ENCODE measurements at places on chromosomes 16 and 17. TPM values are rescaled to one million over a fixed set of nuclear protein-coding genes. Genes with fewer than 3 reads are reported as not detected.

Gene LRRC75A
- total RNA-seq = 0.23 TPM

Gene NAGPA
- 15.8 TPM for total RNA-seq

- DNase-seq = no peak
Observed at GRCh38 chr16:84864326-84864955, 44.7 kb downstream of the CRISPLD2 start.

- DNase-seq = no peak
Observed at GRCh38 chr16:78519896-78520295, 420.4 kb downstream of the WWOX start.

- no peak for DNase-seq
Observed at GRCh38 chr17:6667516-6667915, 16.0 kb downstream of the C17orf100 start.

DNA sequence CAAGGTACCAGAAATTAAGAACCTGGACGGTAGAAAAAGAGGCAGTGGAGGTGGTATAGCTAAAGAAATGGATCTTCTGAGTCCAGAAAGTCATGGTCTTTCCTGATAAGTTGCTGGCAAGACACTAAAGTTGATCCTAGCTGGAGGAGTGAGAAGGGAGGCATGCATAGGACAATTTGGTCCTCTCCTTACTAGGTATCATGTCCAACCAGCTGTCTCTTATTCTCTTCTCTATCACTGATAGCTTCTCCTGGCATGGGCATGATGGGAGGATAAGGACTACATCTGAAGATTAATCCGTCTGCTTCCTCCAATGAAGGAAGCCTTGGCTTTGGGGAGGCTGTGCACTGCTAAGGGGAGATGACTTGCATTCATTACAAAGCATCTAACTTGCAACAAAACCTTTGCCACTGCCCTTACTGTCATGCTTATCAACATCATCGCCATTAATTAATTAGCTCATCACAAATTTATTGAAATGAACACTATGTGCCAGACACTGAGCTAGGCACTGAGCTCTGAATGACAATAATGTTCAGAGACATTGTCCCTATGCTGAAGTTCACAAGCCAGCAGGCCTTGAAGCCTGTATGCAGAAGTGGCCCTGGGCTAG lies 3.1 kb upstream of the FAM117A start:
- DNase-seq = no peak

- DNase-seq = no peak
Observed at GRCh38 chr17:30476726-30477082, 504 bp upstream of the GOSR1 start.

DNA sequence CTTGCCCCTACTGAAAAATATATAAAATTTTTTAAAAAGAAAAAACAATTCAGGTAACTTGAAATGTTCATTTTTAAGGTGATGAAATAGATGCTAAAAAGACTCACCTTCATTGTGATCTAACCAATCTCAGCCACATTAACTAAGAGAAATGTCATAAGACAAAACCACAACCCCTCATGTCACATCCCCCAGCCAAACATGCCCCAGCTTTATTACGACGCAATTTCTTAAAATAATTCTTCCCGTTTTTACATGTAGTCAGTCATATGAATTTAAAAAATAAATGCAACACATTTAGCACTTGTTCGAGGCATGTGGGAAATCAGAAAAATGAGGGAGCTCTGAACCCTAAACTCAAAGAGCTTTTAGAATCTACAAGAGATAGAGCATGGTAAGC lies 9.5 kb downstream of the AMFR start:
- no peak for DNase-seq
